ENCODE measurements at places on chromosomes 7 and 10. TPM values are rescaled to one million over a fixed set of nuclear protein-coding genes. Genes with fewer than 3 reads are reported as not detected.

GIMAP6 gene
- 89.9 TPM for total RNA-seq

HMX3 gene
- not detected for total RNA-seq

C10orf62 gene
- total RNA-seq, result not detected

FAM25A gene
- total RNA-seq, result not detected

CFAP69 gene
- 0.27 TPM for total RNA-seq

WIPF3 gene
- not detected for total RNA-seq

FRAT1 gene
- total RNA-seq, result 1.1 TPM

DYDC2 gene
- not detected for total RNA-seq

SLC18A3 gene
- total RNA-seq, result not detected

PKD2L1 gene
- total RNA-seq, result not detected

TLX1 gene
- not detected for total RNA-seq

ASIC3 gene
- total RNA-seq, result not detected

RPEL1 gene
- total RNA-seq, result not detected

CALML5 gene
- total RNA-seq, result not detected

ZNF804B gene
- total RNA-seq, result not detected

TAC1 gene
- total RNA-seq, result not detected

POLR2J2 gene
- total RNA-seq, result not detected

LRRC61 gene
- 1.00 TPM for total RNA-seq

FGL2 gene
- 0.25 TPM for total RNA-seq

GPER1 gene
- total RNA-seq, result 0.79 TPM

MDFIC gene
- total RNA-seq, result 19.8 TPM

CALHM1 gene
- not detected for total RNA-seq

PIK3AP1 gene
- total RNA-seq, result not detected

PROSER2 gene
- 26.4 TPM for total RNA-seq

TRIM50 gene
- not detected for total RNA-seq

LAMB1 gene
- 235 TPM for total RNA-seq

CALML3 gene
- total RNA-seq, result not detected

SFMBT2 gene
- total RNA-seq, result 1.6 TPM

GBX1 gene
- not detected for total RNA-seq
